ENCODE measurements at places on chromosomes 3 and 15.

- DNase-seq, result no peak
Observed at GRCh38 chr3:42159147-42159546, 68.0 kb downstream of the TRAK1 start.

DNA sequence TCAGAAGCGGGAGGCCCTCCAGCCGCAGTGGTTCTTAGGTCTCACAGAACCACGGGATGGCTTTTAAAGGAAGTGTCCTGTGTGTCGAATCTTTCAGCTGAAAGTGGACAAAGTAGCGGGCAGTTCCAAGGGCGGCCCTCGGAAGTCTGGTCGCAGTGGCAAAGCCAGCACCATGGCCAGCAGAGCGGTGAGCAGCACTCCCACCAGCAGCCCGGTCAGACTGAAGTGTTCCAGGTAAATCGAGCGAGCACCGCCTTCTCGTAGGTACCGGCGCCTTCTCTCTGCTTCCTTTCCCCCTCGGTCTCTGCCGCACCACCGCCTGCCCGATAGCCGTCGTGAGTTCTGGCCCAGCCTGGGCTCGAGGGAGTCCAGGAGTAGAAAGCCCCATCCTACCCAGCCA, 103.6 kb upstream of the ABHD17C start:
- DNase-seq, result no peak

DNA sequence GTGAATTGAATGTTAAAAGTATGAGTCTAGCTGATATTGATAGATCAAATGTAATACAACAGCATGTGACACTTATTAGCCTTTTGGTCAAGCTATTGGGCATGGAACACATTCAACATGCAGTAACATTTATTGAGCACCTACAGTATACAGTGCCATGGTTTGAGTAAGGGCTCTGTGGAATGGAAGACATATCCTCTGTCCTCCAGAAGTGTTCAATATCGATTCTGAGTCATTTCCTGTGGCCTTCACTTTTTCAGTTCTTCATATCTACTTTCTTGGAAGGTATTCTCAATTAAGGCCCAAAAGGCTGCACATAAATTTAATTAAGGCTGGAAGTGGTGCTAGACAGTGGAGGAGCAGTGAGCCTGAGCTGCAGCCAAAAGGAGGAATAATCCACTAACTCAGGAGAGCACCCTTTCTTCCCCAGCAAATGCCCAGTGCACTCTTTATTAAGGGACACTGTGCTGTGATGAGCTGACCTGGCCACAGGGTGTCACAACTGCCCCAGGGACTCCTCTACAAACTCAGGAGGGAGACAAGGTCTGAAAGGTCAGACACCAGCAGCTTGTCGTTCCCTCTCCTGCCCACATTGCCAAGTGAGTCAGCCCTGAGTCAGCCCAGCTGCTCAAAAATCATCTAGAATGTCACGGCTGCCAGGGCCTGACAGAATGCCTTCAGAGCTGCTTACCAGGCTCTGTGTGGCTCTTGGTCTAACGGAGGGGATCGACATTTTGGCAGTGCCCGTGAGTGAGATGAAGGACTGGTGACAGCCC, 544.8 kb downstream of the AGBL1 start:
- DNase-seq, result peak; percentile 35

GRCh38 chr3:189512039-189512438, 119.2 kb upstream of the TP63 start:
- no peak for DNase-seq

Measured in stimulated activated CD4-positive, alpha-beta T cell treated with anti-CD3 and anti-CD28 coated beads, Interleukin-1b, Interleukin-23, amount 100 ng/mL, for 1 hour (primary cell).